GM20000 (cell line): ENCODE measurements at places on chromosomes 13 and 19.

DNA sequence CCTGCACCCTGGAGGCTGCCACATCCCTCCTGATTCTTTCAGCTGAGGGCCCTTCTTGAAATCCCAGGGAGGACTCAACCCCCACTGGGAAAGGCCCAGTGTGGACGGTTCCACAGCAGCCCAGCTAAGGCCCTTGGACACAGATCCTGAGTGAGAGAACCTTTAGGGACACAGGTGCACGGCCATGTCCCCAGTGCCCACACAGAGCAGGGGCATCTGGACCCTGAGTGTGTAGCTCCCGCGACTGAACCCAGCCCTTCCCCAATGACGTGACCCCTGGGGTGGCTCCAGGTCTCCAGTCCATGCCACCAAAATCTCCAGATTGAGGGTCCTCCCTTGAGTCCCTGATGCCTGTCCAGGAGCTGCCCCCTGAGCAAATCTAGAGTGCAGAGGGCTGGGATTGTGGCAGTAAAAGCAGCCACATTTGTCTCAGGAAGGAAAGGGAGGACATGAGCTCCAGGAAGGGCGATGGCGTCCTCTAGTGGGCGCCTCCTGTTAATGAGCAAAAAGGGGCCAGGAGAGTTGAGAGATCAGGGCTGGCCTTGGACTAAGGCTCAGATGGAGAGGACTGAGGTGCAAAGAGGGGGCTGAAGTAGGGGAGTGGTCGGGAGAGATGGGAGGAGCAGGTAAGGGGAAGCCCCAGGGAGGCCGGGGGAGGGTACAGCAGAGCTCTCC is 6.9 kb upstream of the CEACAM5 start:
- no peak for DNase-seq

- no peak for DNase-seq
These were observed 140.2 kb upstream of the MIR17HG start for GRCh38 chr13:91207261-91207660.

- DNase-seq, result no peak
These were observed 6.4 kb upstream of the MAP2K7 start for GRCh38 chr19:7897292-7897691.

DNA sequence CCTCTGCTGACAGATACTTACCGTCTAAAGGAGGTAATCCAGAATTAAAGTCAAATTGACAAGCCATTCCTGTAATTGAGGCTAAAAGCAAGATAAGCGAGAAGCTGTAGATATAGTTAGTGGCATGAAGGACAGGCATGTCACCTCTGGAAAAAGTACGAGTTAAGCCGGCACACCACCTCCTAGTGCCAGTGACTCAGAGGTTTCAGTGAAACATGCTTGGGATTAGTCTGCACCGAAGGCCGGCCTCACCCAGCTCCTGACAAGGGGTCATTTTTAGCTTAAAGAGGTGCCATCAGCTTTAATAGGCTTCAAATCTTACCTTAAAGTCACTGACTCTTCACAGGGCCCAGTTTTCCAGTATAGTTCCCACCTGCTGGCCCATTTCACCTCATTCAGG is 838.0 kb downstream of the UQCRFS1 start:
- no peak for DNase-seq

DNA sequence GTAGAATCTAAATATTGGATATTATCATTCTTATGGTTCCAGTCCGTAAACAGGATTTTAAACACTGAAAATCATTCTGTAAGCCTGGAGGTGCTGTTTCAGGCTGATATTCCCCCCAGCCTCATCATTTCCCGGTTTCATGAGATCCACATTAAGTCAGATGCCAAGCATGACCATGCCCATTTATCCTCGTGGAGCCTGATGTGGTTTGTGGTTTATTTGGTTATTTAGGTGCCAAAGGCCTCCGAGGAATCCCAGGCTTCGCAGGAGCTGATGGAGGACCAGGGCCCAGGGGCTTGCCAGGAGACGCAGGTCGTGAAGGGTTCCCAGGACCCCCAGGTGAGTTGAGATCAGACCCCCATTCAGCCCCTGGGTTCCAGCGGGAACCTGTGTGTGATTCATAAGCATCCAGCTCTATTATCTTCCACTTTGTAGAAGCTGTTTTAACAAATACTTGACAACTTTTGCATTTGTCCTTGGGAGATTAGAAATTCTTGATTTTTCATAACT is 92.5 kb downstream of the RAB20 start:
- DNase-seq, result no peak

GRCh38 chr19:47713046-47714021 is at the start of gene EHD2:
Gene EHD2, plus strand, starts transcription at chr19:47713422. Its CDS starts 3,191 bp downstream, at chr19:47716613.
- peak; percentile 75 for DNase-seq
